ENCODE measurements at places on chromosomes 11 and 22.

DNA sequence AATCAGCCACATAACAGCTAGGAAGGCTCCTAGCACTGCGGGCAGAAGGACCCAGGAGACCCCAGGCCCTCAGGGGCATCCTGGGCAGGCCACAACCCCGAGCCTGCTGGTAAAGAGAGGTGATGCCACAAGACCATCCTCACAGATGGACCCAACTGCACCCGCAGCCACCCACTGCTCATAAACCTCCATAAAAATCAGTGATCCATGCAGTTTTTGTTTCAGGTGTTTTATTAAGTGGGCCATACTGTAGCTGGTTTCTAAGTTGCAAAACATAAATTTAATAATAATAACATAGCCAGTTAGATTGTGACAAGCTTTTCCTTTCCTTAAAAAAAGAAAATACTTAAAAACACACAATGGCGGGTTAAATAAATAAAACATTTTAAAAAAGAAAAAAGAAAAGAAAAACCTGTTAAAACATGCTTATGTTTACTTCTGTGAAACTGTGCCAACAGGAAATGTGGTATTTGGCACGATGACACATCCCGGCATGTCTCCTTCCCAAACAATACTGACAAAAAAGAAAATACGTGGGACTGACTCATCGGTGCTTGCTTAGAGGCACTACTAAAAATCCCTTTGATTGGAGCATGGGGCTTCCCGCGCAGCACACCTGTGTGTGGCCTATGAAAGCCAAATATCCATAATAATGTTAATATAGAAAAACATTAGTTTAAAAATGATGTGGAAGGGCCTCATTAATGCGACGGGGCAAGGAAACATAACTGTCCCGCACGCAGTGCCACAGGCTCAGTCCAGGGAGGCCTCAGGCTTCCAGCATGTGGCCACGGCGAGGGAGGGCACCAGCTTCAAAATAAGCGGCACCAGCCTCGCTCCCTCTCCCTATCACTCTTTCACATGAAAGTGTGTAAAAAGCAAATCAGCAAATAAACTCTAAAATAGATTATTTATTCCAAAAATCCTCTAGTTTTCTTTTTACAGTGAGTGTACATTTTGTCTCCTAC lies 47.5 kb upstream of the SCUBE2 start:
- DNase-seq, result peak; percentile 78

GRCh38 chr11:122714004-122714403 lies 58.5 kb downstream of the UBASH3B start:
- DNase-seq, result no peak

DNA sequence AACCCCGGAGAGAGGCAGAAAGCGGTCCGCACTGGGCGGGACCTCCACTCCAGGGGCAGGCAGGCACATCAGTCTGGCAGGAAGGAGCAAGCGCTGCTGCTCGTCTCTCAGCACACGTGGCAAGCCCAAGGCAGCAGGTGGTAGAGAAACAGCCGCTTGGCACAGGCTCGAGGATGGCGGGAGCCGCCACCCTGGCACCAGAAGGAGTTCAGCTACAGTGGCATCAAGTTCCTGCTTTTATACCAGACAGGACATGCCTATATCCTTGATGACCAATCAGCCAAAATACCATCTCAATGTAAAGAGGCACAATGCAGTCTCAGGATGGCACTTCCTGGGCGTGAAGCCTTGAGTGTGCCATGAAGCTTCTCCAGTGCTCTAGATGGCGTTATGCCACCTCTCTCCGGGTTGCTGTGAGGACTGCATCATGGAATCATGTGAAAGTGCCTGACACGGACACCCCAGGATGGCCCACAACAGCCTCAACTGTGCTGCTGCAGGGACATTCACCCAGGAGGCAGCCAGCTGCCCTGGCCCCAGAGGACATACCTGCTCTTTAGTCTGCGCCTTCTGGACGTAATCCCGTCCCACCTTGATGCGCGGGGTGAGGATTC lies 64.8 kb downstream of the APOL1 start:
- no peak for DNase-seq

- DNase-seq, result no peak
These were observed 44.9 kb upstream of the RFPL3 start for GRCh38 chr22:32312748-32313147.

- peak; percentile 60 for DNase-seq
These were observed 999 bp downstream of the TSKU start for GRCh38 chr11:76783896-76784813.

GRCh38 chr11:33451364-33451763 lies 194.2 kb downstream of the HIPK3 start:
- no peak for DNase-seq

GRCh38 chr11:133530501-133530835 lies 1.8 kb downstream of the OPCML start:
- DNase-seq, result no peak

DNA sequence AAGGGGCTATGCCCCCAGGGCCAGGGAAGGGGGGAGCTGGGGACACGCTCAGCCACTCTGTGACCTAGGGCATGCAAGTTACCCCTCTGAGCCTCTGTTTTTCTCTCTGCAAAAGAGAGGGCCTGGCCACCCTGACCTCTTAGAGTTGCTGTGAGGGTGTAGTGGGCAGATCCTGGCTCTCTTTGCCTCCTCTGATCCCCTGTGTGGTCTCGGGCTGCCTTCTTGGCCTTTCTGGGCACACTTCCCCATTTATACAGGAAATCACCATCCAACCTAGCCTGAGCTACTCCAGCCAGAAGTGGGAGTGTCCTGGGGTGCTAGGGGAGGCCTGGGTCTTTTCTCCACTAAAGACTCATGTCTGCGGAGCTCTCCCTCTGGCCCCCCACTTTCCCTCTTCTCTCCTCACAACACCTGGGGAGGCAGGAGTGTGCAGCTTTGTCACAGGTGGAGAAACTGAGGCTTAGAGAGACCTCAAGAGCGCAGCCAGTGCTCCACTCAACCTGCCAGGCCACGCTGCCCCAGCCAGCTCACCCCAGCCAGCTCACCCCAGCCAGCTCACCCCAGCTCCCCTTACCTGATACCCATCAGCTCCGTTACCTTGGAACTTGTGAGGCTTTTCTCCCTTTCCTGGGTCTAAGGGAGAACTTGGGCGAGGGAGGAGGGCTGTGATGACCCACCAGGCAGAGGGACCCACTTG lies 1.4 kb downstream of the AIFM3 start:
- DNase-seq, result no peak

DNA sequence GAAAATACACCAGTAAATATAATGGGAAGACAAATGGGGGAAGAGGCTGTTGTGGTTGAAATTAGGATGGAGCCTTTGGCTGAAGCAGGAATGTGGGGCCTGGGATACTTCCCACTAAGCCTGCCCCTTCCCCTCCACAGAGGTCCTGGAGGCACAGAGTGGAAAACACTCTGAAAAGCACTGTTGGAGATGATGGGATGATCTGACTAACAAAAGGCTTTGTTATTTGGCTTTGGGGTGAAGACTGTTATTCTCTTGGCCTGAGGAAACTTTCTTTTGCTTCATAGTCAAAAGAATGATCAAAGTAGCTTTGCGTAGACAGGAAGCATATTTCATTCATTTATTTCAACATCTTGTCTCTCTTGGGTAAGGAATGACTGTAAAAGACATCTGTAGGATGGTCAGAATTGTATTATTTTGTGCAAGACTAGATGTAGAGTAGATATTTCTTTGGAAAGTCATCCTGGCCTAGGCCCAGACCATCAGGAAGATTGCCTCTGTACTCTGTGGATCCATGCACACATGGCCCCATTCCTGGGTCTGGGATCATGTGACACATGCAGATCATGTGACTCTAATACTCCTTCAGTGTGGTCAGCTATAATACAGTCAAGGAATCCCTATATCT lies 111.4 kb downstream of the SPON1 start:
- DNase-seq, result no peak

GRCh38 chr11:14949437-14950147 lies 22.6 kb downstream of the CALCA start:
- no peak for DNase-seq

DNA sequence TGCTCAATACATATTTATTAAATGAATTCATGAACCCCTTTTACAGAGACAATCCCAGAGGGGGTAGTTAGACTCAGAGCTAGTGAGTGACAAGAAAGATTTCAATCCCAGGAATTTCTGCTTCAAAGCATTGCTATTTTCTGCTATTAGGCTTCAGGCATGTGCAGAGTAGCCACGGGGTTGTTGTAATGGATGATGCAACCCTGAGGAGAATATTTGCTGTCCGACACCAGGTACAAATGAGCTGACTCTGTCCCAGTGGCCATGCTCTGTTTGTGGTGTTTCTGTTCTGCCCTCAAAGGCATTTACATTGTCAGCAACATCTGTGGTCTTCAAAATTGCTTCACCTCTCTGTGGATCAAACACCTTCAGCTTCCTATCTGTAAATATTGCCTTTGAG lies 102.6 kb downstream of the CSNK2A3 start:
- DNase-seq, result no peak

DNA sequence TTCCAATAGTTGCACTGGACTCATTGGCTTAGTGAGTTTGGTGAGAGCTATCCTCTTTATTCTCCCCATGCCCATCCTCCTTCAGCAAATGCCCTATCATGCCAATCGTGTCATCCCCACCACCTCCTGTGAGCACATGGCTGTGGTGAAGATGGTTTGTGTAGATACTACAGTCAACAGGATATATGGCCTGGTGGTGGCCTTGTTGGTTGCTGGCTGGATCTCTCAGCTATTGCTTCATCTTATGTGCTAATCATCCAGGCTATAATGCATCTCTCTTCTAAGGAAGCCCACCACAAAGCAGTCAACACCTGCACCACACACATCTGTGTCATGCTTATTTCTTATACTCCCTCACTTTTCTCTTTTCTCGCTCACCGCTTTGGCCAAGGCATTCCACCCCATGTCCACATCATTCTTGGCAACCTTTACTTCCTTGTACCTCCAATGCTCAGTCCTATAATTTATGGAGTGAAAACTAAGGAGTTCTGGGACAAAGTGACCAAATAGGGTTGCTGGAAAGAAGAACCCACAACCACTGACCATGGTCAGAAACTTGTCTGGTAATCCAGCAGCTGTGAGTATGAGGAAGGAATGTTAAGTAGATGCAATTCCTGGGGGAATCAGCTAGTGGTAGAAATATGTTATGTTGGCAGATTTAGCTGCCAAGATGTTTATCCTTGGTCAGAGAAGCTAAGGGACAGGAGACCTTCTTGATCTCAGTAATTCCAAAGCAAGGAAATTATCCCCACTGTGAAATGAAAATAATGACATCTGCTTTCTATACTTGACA lies 16.3 kb upstream of the OR56B1 start:
- DNase-seq, result no peak

GRCh38 chr11:129726179-129726578 lies 89.5 kb upstream of the TMEM45B start:
- no peak for DNase-seq

DNA sequence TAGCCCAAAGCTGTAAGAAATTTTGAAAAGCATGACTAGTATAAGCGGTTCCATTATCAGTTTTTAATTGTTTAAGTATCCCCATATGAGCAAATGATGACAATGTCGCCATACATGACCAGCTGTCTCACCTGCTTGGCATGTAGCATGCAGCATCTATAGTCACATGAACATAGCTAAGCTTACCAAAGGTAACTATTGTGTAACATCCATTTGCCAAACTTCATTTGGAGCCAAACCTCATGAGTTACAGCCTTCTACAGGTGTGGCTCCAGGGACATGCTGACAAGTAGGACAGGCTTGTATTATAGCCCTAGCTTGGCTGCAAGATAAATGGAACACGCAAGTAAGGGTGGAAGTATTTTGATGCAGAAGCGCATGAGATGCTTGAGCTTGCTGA lies 30.4 kb downstream of the OR10A6 start:
- DNase-seq, result no peak

DNA sequence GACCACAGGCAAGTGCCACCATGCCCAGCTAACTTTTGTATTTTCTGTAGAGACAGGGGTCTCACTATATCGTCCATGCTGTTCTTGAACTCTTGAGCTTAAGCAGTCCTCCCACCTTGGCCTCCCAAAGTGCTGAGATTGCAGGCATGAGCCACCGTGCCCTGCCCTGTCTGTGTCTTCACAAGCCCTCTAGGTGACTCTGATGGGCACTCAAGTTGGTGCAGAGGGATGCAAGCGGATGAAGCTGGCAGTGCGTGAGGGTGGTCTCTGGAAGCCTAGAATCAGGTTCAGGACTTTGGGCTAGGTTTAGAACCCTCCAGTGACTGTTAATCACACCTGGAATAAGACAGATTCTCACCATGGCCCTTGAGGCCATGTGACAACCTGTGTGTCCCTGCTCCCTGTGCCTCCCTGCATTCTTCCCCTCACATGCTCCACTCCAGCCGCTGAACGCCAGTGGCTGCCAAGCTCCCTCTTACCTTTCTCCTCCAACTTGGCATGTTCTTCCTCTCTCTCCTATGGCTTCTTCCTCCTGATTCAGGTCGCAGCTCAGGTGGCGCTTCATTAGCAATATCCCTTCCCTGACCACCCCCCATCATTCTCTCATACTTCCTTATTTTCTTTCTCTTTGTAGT lies 242.3 kb upstream of the TBCEL start:
- DNase-seq, result no peak

GRCh38 chr11:114959953-114960505 lies 281.7 kb downstream of the NXPE2 start:
- no peak for DNase-seq

- no peak for DNase-seq
These were observed 53.9 kb upstream of the RCE1 start for GRCh38 chr11:66789097-66789890.

DNA sequence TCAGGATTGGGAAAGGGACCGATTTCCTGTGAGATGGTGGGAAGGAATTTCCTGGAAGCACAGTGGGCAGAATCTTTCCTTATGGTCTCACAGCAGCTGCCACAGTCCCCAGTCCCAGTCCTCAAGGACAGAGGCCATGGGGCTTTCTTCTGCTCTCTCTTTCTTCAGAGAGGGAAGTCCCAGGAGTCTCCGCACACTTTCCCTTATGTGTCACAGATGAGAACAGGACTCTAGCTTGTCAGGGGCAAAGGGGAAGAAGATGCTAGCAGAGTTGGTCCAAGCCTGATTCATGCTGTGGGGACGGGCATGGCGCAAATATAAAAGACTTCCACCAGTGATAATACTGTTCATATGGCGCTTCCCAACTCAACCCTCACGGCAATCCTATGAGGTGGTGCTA lies 7.5 kb upstream of the PPFIA1 start:
- DNase-seq, result no peak
